ENCODE measurements at places on chromosomes 5 and 9.

- no peak for DNase-seq
These were observed 12.4 kb upstream of the NFIB start for GRCh38 chr9:14326264-14326826.

GRCh38 chr9:124291801-124292396 is 34.1 kb downstream of the NEK6 start:
- peak; percentile 84 for DNase-seq

GRCh38 chr5:43804041-43804440 is 201.1 kb downstream of the NNT start:
- no peak for DNase-seq

DNA sequence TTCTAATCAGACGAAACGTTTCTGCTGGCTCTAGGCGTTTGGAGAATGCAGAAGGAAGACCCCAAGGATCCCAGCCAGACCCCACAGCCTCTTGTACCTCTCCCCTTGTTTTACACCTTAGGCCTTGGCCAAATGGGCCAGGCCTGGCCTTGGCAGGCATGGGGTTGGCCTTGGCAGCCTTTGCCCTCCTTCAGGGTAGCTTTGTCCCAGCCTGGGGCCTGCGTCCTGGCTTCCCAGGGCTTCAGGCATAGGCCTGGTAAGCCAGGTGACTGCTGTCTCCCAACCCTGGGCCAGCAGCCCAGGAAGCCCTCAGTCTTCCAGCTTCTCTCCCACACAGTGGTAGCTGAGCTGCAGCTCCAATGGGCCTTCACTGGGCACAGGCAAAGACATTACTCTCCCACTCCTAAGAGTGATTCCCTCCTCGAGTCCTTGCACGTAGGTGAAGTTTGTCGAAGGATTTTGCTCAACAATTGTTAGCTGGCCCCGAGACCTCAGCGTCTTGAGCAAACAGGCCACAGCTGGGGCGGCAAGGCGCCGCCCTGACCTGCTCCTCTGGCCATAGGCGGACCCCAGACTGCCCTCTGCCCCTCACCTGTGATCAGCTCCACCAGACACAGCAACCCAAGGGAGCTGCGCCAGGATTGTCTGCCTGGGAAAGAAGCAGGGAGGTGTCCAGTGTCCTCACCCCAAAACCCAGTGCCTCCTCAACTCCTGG is 1.1 kb upstream of the PITX1 start:
- no peak for DNase-seq

DNA sequence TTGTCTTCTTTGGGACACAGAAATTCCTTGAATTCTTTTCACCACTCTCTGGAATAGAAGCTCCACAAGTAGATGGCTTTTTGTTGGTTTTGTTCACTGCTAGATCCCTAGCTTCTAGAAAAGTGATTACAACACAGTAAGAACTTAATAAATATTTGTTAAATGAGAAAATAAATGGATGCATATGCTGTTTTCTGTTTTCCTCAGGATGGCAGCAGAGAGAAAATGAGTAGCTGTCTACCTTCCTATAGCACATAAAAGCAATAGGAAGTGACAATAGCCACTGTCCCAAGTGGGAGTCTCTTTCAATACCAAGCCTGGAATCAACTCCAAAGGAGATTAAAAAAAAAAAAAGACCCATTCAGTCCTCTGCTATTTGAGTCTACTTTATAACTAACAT is 100.6 kb upstream of the NREP start:
- no peak for DNase-seq

GRCh38 chr5:119554597-119554996 is 74.8 kb upstream of the FAM170A start:
- no peak for DNase-seq

DNA sequence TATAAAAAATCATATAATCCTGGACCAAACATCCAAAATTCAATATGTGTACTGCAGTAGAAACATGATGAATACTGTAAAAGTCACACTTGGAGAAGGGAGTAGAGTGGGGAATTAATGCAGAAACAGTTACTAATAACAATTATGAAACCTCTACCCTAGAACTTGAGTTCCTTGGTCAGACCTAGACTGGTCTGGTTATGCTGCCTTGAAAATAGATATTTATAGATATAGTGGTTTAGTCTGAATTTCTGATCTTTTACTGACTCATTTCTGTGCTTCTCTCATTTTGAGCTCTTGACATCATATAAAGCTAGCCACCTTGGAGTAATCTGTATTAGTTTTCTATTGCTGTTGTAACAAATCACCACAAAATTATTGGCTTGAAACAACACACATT is 808.7 kb upstream of the CDH10 start:
- DNase-seq, result no peak

DNA sequence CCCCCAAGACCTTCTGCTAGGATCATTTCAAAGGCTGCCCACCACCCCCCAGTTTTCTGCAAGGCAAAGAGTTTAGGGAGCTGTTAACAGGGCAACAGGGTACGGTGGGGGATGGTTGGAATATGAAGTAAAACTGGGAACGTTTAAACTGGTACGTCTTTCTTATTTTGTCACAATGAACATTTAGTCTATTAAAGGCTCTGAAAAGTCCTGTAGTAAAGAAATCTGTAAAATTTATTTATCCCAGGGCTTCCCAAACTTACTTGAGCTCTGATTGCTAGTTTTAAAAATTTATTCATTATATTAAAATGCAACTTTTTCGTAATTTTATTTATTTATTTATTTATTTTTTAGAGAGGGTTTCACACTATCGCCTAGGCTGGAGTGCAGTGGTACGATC is 62.0 kb downstream of the USP20 start:
- DNase-seq, result no peak

DNA sequence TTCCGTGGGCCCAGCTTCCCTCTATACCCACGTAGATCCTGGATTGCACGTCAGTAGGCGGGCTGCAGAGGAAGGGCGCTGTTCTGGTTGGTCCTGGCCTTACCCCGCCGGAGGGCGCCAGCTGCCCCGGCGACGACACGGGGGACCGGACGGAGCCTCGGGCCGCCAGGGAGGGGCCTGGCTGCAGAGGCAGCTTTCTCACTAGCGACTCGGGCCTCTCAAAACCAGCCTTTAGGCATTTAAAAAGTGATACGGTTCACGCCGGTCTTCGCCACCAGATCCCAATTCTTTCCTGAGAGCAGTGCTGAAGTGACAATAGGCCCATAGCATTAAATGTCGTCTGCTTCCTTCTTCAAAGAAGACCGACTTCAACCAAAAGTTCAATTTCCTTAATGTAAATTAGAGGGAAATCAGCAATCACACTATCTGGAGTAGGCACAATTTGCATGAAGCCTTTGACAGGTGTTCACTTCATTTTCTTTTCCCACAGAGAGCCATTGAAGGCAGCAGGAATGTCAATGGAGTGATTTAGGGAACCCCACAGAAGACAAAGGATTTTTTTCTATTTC is 17.6 kb upstream of the UBE2D2 start:
- DNase-seq, result peak; percentile 65

- DNase-seq, result no peak
These were observed 218.8 kb upstream of the WWC1 start for GRCh38 chr5:168072665-168073064.

DNA sequence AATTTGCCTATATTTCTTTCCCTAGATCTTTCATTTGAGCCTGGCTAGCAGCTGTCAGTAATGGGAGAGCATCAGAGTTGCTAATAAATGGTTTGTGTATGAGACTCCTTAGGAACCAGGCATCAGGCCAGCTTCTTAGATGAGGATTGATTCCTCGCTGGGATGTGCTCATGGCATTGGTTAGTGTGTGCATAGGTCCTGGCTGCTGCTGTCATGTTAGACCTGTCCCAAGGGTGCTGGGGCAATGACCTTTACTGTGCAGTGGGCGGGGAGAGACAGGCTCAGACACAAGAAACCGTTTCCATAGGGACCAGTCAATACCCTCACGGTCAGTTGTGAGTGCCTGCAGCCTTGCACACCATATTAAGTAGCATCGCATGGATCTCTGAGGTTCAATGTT is 112.3 kb upstream of the NR3C1 start:
- peak; percentile 17 for DNase-seq

GRCh38 chr9:79623799-79624721 is 52.3 kb downstream of the TLE4 start:
- peak; percentile 61 for DNase-seq

GRCh38 chr5:154514331-154514730 is 36.3 kb upstream of the HAND1 start:
- DNase-seq, result no peak

GRCh38 chr5:89276566-89277305 is 393.8 kb upstream of the MEF2C start:
- no peak for DNase-seq

DNA sequence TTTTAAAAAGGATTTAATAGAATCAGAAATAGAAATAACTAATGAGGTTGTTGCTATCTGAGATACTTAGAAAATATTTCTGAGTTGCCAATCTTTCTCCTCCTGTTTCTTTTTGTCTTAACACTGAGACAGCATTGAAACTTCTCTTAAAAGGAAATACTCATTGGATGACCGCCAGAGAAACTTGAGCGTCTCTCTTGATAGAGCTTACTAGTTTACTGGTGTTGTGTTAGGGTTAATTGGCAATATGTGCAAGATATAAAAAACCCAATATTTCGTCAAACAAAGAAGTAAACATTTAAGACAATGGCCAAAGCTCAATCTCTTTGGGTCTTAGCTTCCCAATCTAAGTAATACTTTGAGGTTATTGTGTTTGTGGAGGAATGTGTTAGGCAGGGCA is 176.4 kb upstream of the CHD1 start:
- no peak for DNase-seq

DNA sequence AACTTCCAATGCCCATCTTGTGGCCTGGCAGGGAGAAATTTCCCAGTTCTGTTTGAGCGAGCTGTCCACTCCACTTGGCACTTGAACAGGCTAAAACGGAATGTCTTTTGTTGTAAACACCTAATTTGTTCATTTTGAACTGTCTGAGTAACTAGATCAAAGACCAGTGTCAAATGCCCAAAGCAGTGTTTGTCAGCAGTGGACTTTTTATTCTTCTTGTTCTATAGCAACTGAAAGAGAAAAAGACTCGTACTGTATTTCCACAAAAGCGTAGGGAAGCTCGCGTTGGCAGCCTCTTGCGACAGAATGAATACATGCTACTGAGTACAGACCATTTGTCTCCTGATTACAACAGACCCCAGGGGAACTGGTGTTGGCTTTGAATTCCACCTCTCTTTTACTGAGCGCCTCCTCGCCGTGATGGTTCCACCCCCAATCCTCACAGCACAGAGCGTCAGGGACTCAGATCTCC is 601.8 kb upstream of the ZNF608 start:
- no peak for DNase-seq

GRCh38 chr5:140011297-140011802 is 31.7 kb downstream of the NRG2 start:
- DNase-seq, result peak; percentile 4

DNA sequence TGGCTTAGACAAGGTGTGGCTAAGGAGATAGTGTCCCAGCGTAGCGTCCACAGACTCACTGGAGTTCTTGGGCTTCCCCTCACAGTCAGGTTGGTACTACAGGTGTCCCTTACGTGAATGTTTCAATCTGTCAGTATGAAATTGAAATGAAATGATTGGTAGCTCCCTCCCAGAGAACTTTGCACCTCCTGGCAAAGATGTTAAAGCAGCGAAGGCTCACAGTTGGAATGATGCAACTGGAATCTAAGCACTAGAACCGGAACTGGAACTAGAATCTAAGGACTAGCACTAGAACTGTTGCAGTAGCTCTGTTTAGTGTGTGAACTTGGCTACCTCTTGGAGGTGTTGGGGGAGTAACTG is 1.1 kb downstream of the SLC31A1 start:
- DNase-seq, result no peak

DNA sequence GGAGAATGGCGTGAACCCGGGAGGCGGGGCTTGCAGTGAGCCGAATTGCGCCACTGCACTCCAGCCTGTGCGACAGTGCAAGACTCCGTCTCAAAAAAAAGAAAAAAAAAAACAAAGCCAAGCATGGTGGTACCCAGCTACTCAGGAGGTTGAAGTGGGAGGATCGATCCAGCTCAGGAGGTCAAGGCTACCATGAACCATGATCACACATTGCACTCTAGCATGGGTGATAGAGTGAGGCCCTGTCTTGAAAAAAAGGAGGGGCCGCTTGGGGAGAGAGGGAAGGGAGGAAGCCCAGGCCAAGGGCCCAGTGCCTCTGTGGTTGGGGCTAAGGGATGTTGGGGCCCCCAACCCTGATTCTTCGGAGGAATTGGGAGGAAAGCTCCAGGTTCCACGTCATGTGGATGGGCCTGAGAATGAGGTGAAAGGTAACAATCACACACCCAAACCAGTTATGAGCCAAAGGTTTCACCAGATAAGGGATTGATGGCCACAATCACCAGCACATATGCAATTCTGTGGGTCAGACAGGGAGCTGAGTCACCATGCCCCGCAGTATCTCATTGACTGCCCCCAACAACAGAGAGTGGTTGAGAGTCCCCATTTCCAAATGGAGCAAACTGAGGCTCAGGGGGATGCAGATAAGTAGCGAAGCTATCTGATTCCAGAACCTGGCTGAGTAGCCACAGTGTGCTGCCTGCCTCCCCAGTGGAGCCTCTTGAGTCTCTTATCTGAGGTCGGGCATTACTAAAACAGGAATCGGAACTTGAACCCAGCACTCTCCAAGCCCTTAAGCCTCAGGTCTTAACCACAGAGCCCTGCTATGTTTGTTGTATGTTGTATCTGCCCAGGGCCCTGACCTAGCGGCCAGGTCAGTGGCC is 20.5 kb downstream of the SWI5 start:
- DNase-seq, result no peak

- DNase-seq, result no peak
These were observed 7.5 kb downstream of the ADAMTS13 start for GRCh38 chr9:133429641-133430161.

- DNase-seq, result no peak
These were observed 202.9 kb downstream of the MCTP1 start for GRCh38 chr5:95081982-95082381.

DNA sequence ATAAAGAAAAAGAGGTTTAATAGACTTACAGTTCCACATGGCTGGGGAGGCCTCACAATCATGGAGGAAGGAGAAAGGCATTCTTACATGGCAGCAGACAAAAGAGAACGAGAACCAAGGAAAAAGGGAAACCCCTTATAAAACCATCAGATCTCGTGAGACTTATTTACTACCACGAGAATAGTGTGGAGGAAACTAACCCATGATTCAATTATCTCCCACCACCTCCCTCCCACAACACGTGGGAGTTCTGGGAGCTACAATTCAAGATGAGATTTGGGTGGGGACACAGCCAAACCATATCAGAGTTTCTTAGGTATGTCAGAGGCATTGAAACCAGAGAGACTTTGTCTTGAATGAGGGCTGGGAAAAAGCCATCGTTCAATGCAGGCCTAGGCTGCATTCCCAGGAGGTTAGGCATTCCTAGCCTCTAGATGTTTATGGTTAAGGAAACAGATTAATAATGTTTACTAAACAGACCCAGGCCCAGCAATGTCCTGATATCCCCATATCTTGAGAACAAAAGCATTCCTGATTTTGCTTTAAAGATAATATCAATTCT is 7.5 kb upstream of the PAIP1 start:
- DNase-seq, result no peak

- DNase-seq, result no peak
These were observed 109.8 kb downstream of the HMHB1 start for GRCh38 chr5:143921525-143922311.

DNA sequence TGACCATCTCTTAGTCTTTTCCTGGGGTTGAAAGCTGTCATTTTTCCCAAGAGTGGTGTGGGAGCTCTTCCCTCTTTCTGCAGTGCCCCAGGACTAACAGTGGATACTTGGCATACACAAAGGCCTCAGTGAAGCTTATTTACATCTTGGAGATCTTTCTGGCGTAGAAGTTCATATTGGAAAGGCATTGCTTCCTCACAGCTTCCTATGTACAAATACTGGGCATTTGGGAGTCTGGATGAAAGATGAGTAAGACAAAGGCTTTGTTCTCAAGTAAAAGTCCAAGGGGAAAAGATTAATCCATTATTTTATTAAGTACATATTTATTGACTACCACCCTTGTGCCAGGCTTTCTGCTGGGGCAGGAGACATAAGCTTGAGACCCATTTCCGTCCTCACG is 22.0 kb downstream of the MAP3K1 start:
- no peak for DNase-seq
